AG09309 (cell line): ENCODE measurements at places on chromosomes 3 and 15.

DNA sequence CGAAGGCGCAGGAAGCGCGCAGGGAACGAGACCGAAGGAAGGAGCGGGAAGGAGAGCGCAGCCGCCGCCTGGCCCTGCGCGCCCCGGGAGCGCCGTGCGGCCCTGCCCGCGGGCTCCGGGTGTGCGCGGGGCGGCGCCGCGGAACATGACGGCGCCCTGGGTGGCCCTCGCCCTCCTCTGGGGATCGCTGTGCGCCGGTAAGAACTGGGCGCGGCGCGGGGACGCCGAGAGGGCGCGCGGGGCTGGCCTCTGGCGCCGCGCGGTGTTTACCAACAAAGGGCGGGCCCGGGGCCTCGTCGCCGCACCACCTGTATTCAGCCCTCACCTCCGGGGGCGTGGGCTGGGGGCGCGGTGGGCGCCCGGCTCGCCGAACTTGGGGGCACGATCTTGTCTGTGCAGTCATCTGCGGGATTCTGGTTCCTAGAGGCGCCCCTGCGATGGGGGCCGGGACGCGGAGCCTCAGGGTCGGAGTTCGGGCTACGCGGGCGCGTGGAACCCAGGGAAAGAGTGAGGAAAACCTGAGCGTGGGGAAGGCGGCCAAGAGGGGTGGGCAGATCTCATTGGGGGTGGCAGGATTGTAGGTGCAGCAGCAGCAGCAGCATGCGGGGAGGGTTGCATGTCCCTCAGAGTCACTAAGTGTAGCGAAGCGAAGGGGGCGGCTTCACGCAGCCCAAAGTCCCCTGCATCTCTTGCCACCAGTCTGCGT, 641 bp downstream of the ACVR2B start:
- DNase-seq = no peak

GRCh38 chr15:50183112-50183794, 1.3 kb downstream of the SLC27A2 start:
- no peak for DNase-seq

DNA sequence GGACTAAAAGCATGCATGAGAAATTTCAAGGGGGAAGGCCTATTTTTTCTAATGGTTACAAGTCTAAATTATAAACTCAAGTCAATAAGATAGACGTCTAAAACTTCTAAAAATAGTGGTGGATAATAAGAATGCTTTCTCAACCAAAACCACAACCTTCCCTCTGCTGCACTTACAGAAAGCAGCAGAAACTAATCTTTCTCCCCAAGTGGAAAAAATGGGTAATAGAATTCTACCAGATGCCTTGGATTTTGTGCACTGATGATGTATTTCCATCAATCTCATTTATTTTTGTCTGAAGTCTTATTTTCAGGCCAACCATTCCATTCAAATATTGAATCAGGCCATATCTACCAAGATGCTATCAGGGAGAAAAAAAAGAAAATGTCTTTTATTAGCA, 344.7 kb downstream of the NEK10 start:
- DNase-seq = no peak

DNA sequence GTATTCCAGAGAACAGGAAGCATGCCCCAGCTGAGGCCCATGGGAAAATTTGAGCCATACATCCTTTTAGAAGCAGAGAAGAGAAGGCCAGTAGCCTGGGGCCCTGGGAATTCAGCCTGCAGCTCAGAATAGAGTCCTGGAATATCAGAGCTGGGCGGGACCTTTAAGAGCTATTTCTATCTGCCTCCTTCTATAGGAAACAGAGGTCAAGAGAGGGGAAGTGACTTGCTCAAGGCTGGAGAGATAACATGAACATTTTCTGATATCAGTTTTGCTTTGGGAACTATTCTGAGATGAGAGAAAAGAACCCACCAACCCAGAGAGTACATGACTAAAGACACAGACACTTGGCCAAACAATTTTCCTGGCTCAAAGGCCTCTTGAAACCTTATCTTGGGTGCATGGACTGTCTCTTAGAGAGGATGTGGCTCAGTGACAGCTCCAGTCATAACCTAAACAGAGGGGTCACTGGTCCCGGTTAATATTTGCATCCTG, 26.0 kb downstream of the MASP1 start:
- DNase-seq = no peak

GRCh38 chr15:45146405-45146804, 16.6 kb downstream of the DUOX1 start:
- DNase-seq = no peak

GRCh38 chr3:56788521-56788920, 13.2 kb downstream of the ARHGEF3 start:
- DNase-seq = no peak

GRCh38 chr3:5133239-5134018, 11.3 kb downstream of the ARL8B start:
- DNase-seq = no peak

DNA sequence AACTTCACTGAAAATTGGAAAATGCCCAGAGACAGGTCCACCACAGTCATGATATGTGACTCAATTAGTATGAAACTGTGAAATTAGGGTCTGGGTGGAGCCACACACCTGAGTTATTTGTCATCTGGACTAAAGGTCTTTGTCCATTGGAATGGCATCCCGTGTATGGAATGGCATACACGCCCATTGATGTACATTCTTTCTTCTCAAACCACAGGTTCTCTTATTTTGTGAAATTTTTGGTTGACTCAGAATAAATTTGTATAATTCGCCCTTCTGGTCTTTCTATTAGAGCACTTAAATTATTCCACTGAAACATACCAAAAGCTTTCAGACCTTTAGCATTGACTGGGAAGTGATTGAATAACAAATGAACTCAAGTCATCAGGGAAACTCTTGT, 66.8 kb upstream of the UBE2E1 start:
- no peak for DNase-seq

GRCh38 chr15:34070003-34070402, 31.0 kb upstream of the AVEN start:
- no peak for DNase-seq

GRCh38 chr3:37092484-37092883, 81.9 kb downstream of the LRRFIP2 start:
- DNase-seq = no peak

GRCh38 chr15:31887246-31887645, 143.1 kb upstream of the CHRNA7 start:
- no peak for DNase-seq

- DNase-seq = no peak
Measured at GRCh38 chr15:42749266-42749665, 12.3 kb upstream of the CDAN1 start.

- DNase-seq = no peak
Measured at GRCh38 chr3:191922570-191922969, 461.6 kb downstream of the PYDC2 start.

DNA sequence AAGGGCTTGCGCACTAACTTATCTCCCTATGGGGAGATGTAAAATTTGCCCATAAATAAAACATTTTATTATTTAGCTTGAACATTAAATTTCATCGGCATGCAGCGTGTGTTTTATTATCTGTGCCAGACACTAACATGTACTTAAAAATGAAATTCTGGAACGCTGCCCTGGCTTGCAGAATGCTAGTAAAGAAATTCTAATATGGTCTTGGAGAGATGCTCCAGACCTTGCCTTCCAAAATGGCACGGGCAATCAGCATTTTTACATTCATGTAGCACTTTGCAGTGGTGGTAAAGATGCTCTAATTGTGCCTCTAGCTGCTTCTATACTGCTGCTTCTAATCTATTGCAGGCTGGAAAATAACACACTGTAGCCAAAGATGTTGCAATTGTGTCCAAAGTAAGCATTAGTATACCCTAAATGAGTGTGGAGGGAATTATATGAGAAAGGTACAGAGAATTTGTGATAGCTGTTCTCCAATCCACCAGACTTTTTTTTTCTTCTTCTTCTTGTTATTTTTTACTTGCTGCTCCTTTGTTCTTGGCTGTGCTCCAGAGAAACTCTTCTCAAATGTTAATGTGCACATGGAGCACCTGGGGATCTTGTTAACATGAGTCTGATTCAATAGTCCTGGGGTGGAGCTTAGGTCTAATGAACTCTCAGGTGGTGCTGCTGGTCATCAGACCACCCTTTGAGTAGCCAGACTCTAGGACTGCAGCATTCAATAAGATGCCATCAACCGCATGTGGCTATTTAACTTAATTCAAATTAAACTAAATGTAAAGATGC, 47.3 kb downstream of the CRABP1 start:
- no peak for DNase-seq

GRCh38 chr15:91072161-91072560, 27.9 kb upstream of the SV2B start:
- DNase-seq = no peak

GRCh38 chr15:90599644-90600043, 69.9 kb downstream of the CRTC3 start:
- no peak for DNase-seq

- DNase-seq = no peak
Measured at GRCh38 chr3:60399861-60400845, 851.1 kb downstream of the FHIT start.

DNA sequence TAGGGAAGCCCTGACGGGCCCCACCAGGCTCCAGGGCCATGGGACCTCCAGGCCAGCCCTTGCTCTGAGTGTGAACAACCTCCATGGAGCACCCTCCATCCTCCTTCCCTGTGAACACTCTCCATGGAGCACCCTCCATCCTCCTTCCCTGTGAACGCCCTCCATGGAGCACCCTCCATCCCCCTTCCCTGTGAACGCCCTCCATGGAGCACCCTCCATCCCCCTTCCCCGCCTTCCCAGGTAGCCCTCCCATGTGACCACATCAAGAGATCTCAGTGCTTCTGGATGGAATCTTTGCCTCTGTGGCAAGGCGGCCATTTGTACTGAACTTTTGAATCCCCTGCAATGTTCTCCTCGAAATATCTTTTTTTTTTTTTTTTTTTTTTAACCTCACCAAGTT, 66.5 kb downstream of the CHSY1 start:
- no peak for DNase-seq

GRCh38 chr15:42508263-42508690, 12.8 kb downstream of the SNAP23 start:
- DNase-seq = no peak

GRCh38 chr3:173501931-173502489, 104.5 kb downstream of the NLGN1 start:
- peak; percentile 24 for DNase-seq

GRCh38 chr3:52055537-52056351, 627 bp downstream of the DUSP7 start:
- no peak for DNase-seq

DNA sequence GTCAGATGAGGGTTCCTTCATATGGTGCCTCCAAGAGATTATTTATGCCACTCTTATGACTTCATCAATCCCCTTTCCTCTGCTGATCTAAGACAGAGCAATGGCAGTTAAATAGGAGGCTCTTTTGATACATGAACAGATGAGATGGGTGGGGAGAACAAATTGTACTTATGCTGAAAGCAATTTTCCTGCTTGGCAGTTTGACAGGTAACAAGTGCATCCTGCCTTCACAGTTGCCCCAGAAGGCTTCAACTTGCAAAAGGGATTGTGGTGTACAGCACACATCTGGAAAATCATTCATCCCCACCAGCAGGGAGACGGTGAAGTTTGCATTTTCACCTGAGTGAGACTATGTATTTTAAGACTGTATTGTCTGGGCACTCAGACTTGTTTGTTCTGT, 27.3 kb downstream of the ENTPD3 start:
- DNase-seq = no peak

DNA sequence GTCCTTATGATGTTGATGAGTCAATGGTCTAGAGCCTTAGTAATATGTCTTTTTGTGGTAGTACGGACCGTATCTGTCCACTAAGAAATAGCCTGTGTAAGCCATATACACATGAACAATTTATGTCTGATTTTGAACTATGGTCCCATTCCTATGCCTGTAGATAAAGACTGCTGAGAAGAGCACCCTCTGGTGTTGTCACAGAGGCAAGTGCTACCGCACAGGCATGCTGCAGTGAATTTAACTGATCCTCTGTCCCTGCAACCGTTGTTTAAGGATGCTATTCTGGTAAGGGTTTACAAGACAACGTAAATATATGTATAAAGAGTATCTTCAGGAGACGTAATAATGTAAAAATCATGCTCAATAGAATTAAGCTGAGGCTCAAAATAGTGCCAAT, 170.7 kb downstream of the UBE3A start:
- no peak for DNase-seq

- no peak for DNase-seq
Measured at GRCh38 chr15:80107774-80108173, 45.0 kb upstream of the FAH start.

GRCh38 chr3:192060160-192060781, 599.3 kb downstream of the PYDC2 start:
- no peak for DNase-seq

DNA sequence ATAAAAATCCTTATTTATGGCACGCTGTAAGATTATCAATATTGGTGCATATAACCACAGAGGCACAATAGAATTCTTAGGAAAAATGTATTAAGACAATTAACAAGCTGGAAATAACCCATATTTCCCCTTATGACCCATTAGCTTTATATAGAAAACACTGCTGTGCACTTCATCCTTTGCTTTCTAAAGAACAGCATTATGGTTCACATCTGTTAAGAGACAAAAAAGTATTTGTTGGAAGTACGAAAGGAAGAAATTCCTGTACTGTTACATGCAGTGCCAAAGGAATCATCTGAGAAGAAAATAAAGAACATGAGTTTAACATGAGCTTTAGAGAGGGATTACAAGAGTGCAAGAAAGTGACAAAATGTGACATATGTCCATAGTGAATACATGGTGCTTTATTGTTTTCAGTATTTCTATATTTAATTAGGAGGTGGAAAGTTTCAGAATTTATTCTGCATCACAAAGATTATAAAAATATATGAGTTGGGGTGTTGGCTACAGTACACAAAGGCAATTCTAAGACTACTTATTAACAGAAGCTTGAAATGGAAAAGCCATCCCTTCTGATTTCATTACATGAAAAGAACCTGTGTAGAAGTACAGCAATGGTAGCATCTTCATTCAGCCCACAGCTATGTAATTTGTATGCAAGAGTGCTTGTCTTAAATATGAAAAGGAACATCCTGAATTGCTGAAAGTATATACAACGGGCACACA, 6.8 kb downstream of the UBE3A start:
- no peak for DNase-seq
